Omental fat pad (tissue), 4 donors: ENCODE measurements at places on chromosomes 7 and 10. TPM values are rescaled to one million over a fixed set of nuclear protein-coding genes. Genes with fewer than 3 reads are reported as not detected.

CCDC172 gene
- total RNA-seq, result not detected

GDF2 gene
- total RNA-seq, result not detected

TWIST1 gene
- 11.0 TPM for total RNA-seq

CLCN1 gene
- 0.79 TPM for total RNA-seq

CNNM1 gene
- 1.8 TPM for total RNA-seq

HTRA1 gene
- 240 TPM for total RNA-seq

ZNF804B gene
- not detected for total RNA-seq

GPR146 gene
- total RNA-seq, result 37.3 TPM

ABCB4 gene
- 0.47 TPM for total RNA-seq

MYL10 gene
- total RNA-seq, result not detected

CCT6A gene
- 98.9 TPM for total RNA-seq

SDK1 gene
- total RNA-seq, result 3.0 TPM

EGR2 gene
- 5.9 TPM for total RNA-seq

KIAA1217 gene
- 156 TPM for total RNA-seq

CREB5 gene
- total RNA-seq, result 54.7 TPM

CDHR1 gene
- total RNA-seq, result not detected

EVX1 gene
- not detected for total RNA-seq

SKIDA1 gene
- total RNA-seq, result 1.4 TPM

CYP3A4 gene
- total RNA-seq, result not detected

- DNase-seq, result no peak
These were observed 88.9 kb upstream of the SEC61G start for GRCh38 chr7:54847921-54848320.

- no peak for DNase-seq
These were observed 318.5 kb downstream of the GPR158 start for GRCh38 chr10:25493122-25493893.

GRCh38 chr7:784971-785370 lies 47.3 kb upstream of the SUN1 start:
- no peak for DNase-seq

GRCh38 chr7:18294411-18294810 lies 201.1 kb upstream of the HDAC9 start:
- no peak for DNase-seq

- no peak for DNase-seq
These were observed 57.1 kb upstream of the IGFBP3 start for GRCh38 chr7:45978010-45978681.

DNA sequence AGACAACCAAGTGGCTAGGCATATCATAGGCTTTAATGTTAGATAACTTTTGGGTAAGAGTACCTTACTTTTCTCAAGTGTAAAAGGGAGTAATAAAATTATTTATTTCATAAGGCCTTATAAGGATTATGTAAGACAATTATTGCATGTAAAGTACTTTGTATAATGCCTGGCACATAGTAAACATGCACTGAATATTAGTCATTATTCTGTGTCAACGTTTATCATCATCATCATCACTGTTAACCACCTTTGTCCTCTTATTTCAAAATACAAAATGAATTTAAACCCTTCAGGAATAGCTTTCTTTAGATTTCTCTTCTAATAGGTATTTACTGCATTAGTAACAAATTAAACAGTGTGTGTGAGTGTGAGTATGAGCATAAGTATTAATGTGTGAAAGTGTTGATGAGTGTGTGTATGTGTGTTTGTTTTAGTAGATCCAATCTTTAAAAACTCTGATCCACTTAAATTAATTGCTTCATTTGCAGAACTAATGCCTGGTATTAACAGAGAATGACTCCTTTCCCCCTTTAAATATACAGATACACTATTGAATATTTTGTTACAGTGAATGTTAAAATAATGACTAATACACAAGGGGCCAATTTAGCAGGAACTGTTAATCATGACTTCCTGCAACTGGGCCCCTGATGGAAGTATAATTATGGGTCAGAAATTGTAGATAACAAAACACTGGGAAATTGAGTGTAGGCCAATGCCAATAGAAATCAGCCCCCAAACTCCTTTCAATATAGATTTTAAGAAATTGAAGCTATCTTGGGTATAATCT lies 213.3 kb upstream of the FZD8 start:
- no peak for DNase-seq

DNA sequence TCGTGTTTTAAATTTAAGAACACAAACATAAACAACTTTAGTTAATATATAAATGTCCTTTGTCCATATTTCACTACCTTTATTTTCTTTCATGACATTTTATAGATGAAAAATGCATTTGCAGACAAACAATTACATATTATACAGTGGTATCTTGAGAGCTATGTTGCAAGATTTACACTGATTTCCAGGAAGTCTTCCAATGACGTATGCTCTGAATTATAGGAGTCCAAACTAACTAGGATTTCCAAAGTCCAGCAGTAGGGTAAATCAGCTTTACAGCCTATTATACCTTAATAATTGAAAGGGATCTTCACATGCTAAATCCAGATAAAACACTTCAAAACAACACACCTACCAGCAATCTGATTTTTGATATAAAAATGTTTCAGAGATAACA lies 69.4 kb downstream of the HYCC1 start:
- no peak for DNase-seq

GRCh38 chr10:124494046-124494807 lies 32.6 kb downstream of the LHPP start:
- no peak for DNase-seq

DNA sequence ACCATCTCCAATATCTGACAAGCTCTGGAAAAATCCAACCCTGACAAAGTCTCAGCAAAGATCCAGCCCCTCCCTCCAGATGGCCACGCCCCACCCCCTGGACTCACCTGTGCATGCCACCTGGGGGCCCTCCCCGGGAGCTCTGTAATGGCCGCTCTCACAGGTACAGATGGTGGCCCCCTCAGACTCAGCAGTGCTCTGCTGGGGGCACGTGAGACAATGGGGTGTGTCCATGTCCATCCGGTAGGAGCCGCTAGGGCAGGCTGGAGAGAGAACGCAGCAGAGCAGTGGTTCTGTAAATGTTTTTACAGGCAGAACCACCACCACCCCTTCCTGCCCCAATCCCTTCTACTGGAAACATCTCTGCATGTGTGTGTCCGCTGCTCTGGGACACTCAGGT lies 9.5 kb downstream of the EPHA1 start:
- no peak for DNase-seq

- DNase-seq, result no peak
These were observed 93.6 kb downstream of the HIBADH start for GRCh38 chr7:27569106-27569505.

DNA sequence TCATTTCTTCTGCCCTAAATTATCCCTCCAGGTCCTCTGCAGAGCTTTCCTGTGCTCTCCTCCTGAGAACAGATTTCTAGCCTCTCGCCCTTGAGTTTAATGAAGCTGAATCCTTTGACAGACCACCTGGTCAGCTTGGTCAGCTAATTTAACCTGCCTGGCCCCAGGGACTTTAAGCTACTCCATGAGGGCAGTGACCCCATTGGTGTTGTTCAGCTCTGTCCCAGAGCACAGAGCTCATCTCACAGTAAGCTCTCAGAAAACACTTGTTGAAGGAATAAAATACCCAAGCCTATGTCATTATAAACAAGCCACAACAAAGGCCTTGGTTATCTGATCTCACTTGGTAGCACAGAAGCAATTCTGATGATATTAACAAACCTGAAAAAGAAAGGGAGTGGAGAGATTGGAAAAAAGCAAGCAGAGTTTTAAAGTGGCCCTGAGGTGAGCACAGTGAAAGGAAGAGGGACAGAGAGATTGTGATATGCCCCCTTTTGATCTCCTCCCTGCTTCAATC lies 24.4 kb downstream of the SLC26A4 start:
- DNase-seq, result no peak

DNA sequence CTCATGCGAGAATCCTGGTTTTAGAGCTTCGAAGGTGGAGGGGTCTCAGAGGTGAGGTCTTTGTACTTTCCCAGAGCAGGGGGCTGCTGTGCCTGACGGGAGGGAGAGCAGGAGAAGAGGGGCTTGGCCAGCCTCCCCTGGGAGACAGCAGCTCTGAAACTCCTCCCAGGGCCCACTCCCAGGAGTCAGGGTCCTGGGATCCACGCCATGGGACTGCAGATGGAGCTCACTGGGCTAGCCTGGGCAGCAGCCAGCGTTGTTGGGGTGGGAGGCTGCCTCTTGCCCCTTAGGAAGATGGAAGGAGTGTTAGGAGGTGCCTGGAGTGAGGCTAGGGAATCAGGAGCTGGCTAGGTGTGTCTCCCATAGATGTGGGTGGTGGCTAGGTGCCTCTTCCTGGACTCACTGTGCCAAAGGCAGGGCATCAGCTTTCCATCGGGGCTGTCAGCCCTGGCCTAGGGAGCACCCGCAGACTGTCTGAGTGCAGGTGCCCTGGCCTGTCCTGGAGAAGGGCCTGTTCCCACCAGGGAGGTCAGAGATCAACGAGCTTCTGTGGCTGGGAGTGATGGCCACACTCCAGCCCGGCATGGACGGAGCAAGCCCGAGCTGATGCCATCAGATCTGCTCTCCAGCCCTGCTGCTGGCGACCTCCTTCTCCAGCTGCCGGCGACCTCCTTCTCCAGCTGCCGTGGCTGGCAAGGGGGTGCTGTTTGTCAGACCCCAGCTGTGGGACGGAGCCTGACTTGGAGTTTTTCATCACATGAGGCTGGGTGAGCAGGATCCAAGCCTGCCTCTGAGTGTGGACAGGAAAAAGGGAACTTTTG lies 111.3 kb downstream of the PTPN20 start:
- no peak for DNase-seq

DNA sequence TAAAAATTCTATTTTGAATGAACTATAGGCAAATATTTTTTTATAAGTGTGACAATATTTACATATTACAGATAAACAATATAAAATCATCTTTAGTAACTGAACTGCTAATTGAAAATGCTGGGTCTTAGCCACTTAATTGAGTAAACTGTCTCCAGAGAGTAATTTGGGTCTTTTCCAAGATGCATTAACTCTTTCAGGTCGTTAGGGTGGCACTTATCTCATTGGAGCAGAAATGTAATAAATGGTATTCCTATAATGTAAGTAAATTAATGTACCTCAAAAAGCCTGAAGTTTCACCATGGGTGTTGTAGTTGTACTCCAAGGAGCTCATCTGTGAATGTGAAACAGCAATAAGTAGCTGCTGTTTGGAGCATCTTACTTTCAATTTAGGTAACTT lies 208.5 kb downstream of the EXOC4 start:
- DNase-seq, result no peak

DNA sequence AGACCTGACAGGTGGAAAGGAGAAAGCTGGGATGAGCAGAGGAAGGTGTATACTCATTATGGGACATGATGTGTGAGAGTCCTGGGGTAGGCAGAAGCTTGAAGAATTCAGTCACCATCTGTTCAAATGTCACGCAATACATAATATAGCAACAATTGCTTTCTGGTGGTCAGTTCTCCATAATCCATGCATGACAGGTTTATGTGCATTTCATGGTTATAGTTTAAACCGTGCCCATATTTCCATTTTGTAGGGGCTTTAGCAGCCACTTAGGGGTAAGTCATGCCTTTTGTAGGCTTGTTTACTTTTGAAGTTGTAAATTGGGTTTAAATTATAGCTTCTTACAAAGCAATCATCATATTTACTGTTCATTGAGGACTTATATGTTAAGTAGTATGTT lies 158.8 kb downstream of the NXPH1 start:
- DNase-seq, result no peak

- no peak for DNase-seq
These were observed 365.5 kb downstream of the GALNT17 start for GRCh38 chr7:71497256-71497946.

- DNase-seq, result no peak
These were observed 7.3 kb upstream of the TAF3 start for GRCh38 chr10:7811000-7811399.

- no peak for DNase-seq
These were observed 104.7 kb upstream of the IL6 start for GRCh38 chr7:22622116-22622785.

DNA sequence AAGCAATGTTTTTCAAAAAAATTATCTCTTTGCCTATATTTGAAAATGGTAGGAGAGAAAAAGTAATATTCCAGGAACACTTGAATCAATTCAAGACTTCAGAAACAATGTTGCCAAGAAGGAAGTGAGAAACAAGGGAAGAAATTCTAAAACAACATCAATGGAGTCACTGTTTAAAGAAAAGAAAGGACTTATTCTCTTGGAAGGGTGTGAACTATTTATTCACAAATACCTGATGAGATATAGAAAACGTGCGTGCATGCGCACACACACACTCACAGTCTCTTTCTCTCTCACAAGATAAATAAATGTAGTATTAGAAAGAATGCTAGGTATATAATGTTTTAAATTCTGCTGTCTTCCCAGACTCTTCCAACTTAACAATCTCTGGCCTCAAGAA lies 117.2 kb upstream of the FAM133B start:
- no peak for DNase-seq

DNA sequence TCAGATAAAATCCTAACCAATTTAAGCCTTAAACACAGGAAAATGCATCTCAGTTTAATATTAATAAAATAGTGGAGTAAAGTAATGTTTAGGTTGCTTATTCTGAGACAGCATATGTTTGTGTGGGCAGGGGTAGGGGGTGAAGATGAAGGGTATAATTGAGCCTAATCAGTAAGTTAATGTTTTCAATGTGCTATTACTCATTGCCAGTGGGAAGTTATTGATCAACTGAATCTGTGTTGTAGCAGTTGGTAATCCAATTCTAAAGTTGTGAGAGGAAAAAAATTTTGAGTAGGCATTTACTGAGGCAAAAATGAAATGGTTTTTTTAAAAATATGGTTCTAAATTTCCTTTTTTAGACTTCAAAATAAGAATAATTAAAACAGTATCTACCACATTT lies 16.5 kb downstream of the CFAP69 start:
- no peak for DNase-seq

GRCh38 chr10:19944911-19945663 lies 128.9 kb downstream of the PLXDC2 start:
- DNase-seq, result no peak

DNA sequence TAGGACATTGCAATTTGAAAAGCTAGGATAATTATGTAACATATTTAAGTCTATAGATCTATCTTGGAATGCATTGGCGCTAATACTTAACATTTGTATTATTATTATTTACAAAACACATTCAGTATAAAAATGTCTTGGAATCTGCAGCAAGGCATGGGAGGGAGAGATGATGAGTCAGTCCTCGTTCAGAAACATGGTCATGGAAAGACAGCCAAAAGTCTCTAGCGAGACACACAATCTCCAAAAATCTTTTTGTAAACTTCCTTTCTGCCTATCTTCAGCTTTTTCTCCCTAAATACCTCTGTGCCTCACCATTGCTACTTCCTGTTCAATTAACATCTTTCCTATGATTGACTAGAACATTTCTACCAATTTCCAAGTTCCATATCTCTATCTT lies 188.4 kb upstream of the CACNA2D1 start:
- DNase-seq, result no peak

DNA sequence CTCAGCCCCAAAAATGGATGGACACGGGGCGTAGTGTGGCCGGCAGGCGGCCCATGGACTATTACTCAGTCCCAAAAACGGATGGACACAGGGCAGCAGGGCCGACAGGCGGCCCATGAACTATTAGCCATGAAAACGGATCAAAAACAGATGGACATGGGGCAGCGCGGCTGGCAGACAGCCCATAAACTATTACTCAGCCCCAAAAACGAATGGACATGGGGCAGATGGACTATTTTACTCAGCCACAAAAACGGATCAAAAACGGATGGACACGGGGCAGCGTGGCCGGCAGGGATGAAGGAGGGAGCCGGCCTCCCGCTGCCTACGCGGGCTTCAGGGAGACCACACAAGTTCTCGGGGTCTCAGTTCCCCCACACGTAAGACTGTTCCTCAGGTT lies 32.9 kb downstream of the GPER1 start:
- DNase-seq, result no peak

GRCh38 chr10:61051344-61051743 lies 107.4 kb upstream of the RHOBTB1 start:
- no peak for DNase-seq

- DNase-seq, result no peak
These were observed 22.7 kb upstream of the TRUB1 start for GRCh38 chr10:114915294-114915693.
